ENCODE measurements at places on chromosomes 4 and X. TPM values are rescaled to one million over a fixed set of nuclear protein-coding genes. Genes with fewer than 3 reads are reported as not detected.

The TMEM150C gene
- total RNA-seq: 5.3 TPM

The ZMAT1 gene
- total RNA-seq: 2.8 TPM

GRCh38 chr4:56227301-56227835, 159.9 kb downstream of the AASDH start:
- no peak for DNase-seq

GRCh38 chr4:165210566-165210965, 3.2 kb downstream of the KLHL2 start:
- no peak for DNase-seq

GRCh38 chrX:140503714-140504351, 1.0 kb downstream of the SOX3 start:
- DNase-seq: no peak

DNA sequence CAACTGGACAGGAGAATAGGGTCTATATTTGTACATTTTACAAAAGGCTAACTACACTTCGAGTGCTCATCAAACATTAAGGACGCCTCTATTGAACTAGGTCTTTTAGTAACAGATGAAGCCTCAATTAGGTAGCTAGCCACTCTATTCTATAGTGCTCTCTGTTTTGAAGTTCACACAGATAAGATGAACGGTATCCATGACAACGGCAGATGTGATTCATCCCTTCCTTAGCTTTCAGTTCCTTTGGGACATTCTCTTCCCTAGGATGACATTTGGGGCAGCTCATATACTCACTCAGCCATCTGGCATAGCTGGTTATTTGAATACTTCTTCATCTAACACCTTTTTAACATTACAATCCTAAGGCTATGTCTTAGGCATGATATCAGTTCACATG, 62.4 kb upstream of the WDFY3 start:
- no peak for DNase-seq

- DNase-seq: no peak
Observed at GRCh38 chr4:39045827-39046221, 13.6 kb upstream of the TMEM156 start.

DNA sequence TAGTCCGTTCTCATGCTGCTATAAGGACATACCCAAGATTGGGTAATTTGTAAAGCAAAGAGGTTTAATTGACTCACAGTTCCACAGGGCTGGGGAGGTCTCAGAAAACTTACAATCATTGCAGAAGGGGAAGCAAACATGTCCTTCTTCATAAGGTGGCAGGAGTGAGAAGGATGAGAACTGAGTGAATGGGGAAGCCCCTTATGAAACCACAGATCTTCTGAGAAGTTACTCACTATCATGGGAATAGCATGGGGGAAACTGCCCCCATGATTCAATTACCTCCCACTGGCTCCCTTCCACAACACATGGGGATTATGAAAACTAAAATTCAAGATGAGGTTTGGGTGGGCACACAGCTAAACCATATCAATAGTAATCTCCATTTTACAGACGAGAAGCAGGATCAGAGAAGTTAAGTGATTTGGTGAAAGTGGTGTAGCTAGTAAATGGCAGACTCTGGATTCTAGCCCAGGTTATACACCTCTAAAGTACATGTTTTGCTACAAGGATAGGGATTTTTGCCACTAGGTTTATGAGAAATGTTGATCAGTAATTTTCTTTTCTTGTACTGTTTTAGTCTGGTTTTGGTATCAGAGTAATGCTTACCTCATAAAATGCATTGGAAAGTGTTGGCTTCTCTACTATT, 47.3 kb upstream of the C1GALT1C1 start:
- DNase-seq: no peak

DNA sequence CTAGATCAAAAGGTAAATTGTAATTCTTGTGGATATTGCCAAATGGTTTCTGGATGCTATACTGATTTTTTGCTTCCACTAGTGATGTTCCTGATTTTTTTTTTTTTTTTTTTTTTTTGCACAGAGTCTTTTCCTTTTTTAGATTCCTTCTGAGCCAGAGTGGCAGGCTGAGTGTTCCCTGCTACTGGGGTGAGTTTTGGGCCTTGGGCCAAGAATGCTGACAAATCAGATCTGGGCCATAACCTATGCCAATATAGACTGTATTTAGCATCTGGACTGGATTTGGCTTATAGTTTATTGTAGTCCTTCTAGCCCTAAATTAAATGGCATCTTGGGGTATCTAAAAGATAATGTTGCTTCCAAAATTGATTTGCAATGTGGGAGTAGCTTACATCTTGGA, 52.8 kb downstream of the REPS2 start:
- no peak for DNase-seq

DNA sequence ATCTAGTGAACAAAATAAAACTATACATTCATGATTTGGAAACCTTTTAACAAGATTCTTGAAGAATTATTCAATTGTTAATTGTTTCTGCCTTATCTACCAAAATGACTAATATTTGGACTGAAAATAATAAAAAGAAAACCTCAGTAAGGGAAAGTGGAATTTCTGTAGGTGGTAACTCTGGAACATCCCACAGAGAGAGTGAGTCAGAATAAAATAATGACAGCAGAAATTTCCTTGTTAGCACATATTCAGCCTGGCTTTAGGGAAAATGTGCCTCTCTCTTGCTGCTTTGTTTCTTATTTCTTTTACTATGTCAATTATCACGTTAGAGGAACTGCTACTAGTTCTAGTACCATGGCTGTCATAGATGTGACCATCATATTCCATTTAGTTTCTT, 421.5 kb upstream of the GNPDA2 start:
- no peak for DNase-seq

DNA sequence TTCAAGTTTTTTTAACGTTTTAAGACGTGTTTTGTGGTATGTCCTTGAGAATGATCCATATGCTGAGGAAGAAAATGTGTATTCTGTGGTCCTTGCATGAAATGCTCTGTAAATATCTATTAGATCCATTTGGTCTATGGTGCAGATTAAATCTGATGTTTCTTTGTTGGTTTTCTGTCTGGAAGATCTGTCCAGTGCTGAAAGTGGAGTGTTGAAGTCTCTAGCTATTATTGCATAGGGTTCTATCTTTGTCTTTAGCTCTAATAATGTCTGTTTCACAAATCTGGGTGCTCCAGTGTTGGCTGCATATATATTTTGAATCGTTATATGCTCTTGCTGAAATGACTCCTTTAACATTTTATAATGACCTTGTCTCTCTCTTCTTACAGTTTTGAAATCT, 122.5 kb downstream of the RPA4 start:
- no peak for DNase-seq

- no peak for DNase-seq
Observed at GRCh38 chrX:140163371-140164159, 198.2 kb upstream of the CXorf66 start.

GRCh38 chr4:183540410-183541009, 35.7 kb downstream of the ING2 start:
- no peak for DNase-seq

GRCh38 chrX:152819732-152820131, 10.8 kb downstream of the CETN2 start:
- DNase-seq: no peak

DNA sequence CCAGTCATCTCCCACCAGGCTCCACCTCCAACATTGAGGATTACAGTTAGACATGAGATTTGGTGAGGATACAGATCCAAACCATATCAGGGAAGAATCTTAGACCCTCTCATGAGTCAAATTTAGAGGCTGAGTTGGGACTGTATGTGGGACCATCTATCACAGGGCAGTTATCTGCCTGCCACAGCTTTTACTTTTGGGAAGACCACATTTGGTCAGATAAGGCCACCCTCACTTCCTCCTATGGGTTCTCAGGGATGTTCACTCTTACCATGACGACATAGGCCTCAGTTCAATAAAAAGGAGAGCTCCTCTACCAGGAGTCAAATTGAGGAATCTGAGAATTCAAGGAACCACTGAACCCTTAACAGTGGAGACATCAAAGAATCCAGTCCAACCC, 2.1 kb downstream of the MAGEB2 start:
- DNase-seq: no peak

DNA sequence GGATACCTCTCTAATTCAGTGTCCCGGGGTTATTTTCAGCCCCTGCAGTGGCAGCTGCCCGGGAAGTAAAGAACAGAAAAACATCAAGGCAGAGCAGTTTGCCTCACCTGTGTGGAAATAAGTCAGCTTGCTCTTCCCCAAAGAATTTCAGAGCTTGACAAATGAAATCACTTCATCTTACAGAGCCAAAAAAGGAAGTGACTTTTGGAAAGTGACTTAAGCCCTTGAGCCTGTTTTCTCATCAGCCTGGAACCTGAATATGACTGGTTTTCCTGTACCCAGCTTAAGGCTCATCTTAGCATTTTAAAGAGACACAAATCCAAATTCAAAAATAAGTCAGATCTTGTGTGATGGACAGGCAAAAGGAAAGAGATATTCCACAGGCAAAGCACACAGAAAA, 211.6 kb downstream of the RCHY1 start:
- DNase-seq: no peak

- no peak for DNase-seq
Observed at GRCh38 chrX:15579778-15580747, 20.7 kb downstream of the ACE2 start.
